ENCODE measurements at places on chromosomes 5 and 9.

DNA sequence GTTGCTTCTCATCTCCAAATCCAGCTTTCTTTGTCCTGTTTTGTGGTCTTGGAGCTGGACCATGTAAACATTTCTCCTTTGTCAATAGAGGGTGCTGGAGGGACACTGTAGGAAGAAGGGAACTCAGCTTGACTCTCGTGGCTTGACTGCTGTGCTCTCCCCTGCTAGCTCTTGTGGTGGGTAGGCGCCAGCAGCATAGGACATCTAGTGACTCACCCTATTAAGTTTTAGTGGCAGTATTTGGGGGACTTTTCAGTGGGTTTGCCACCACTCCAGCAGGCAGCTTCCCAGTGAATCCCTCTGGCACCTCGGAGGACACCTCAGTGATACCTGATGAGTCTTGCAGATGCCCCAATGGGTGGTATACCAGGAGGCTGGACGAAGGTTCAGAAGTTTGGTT lies 97.8 kb downstream of the TSSK1B start:
- no peak for DNase-seq

GRCh38 chr9:83444110-83444509 lies 94.1 kb downstream of the FRMD3 start:
- DNase-seq, result no peak

- no peak for DNase-seq
Observed at GRCh38 chr9:20302197-20302596, 320.1 kb downstream of the MLLT3 start.

- DNase-seq, result peak; percentile 56
Observed at GRCh38 chr5:180129291-180130190, 58.0 kb upstream of the RNF130 start.

DNA sequence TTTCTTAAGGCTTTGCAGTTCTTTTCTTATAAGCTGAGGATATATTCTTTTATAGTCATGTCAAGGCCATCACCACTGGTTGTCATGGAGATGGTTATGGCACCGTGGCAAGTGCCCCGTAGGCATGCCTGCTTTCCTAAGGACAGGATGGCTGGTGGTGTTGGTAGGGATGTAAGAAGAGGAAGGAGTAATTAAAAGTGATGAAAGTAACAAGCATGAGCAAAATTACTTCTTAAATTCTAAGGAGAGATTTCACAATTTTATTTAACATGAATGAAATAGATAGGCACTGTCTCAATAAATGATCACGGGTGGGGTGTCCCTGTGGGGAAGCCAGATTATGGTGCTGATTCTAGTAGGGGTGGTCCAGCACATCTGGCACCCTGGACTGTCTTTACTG lies 290.2 kb upstream of the KLF4 start:
- DNase-seq, result no peak

GRCh38 chr9:83440641-83441040 lies 97.6 kb downstream of the FRMD3 start:
- DNase-seq, result no peak

DNA sequence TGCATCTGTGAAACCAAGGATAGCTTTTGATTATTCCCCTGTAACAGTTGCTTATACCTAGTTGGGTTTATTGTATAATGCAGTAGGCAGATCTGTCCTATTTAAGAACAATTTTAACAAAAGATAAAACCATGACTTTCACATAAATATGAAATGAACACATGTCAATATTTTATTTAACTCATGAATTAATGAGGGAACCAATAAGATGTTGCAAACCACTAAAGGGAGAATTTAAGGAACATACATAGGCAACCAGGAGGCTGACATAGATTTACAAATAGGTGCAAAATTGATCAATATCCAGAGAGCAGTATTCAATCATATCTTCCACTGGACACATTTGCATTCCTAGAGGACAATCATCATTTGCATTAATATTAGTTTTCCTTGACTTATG lies 280.0 kb upstream of the BRINP1 start:
- no peak for DNase-seq

DNA sequence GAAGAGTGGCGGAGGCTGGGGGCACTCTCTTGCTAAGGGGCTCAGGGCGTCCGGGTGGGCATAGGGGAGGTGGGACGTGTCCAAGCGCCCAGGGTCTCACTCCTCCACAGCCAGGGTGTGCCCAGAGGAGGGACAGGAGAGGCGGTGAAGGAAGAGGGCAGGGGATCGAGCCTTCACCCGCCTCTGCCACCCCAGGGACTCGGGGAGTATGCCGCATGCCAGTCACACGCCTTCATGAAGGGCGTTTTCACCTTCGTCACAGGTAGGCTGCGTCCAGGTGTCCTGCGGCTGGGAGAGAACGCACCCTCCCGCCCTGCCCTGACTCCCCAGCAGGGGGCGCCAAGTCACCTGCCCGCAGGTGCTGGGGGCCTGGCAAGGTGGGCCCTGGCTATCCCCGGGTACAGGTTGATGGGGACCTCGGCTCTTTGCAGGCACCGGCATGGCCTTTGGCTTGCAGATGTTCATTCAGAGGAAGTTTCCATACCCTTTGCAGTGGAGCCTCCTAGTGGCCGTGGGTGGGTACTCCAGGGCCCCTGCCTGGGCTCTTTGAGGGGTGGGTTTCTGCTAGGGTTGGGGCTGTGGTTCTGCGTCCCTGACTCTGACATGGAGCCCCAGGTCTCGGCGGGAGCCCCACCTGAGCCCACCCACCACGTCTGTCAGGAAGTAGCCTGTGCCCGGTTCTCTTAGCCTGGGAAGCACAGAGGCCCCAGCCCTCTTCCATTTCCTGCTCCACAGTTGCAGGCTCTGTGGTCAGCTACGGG lies 552 bp downstream of the TMEM141 start:
- DNase-seq, result no peak

GRCh38 chr5:122972877-122973276 lies 63.6 kb downstream of the PPIC start:
- no peak for DNase-seq

DNA sequence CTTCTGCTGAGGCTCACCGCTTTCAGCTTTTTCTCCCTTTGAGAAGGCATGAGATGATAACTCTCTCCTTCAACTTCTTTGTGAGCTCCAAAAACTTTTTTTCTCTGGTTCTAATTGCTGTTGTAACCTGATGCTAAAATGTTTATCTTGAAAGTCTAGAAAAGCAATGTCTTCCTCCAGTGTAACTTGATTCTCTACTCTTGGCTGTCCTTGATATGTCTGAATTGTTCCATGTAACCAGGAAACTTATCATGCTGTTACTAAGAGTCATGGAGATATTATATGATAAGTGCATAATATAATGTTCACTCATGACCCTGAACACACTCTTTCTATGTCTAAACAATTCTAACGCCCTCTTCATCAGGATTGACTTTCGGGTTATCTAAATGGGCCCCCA lies 128.0 kb upstream of the ABCA1 start:
- no peak for DNase-seq

Data from natural killer cell treated with Interleukin-12 subunit alpha and Interleukin-12 subunit beta and Interleukin-15 and Interleukin-18, amount 100 ng/mL, for 72 hours (primary cell).